Inflammatory macrophage (primary cell): ENCODE measurements at places on chromosomes 4 and X.

GRCh38 chr4:108411836-108412235 lies 208.5 kb upstream of the RPL34 start:
- no peak for DNase-seq

- DNase-seq = peak; percentile 92
These were observed at the start of gene COX7B for GRCh38 chrX:77899081-77899828. Gene COX7B (plus strand): TSS chrX:77899468. CDS start chrX:77899554, 86 bp downstream.

- no peak for DNase-seq
These were observed 79.1 kb upstream of the INPP4B start for GRCh38 chr4:142925161-142925560.

GRCh38 chr4:41104155-41104554 lies 110.2 kb downstream of the APBB2 start:
- DNase-seq = no peak

GRCh38 chrX:68659385-68659784 lies 11.9 kb downstream of the STARD8 start:
- DNase-seq = no peak

GRCh38 chrX:71910643-71910985 lies at the start of gene NHSL2:
Gene NHSL2 (plus strand): TSS chrX:71910845.
- no peak for DNase-seq

DNA sequence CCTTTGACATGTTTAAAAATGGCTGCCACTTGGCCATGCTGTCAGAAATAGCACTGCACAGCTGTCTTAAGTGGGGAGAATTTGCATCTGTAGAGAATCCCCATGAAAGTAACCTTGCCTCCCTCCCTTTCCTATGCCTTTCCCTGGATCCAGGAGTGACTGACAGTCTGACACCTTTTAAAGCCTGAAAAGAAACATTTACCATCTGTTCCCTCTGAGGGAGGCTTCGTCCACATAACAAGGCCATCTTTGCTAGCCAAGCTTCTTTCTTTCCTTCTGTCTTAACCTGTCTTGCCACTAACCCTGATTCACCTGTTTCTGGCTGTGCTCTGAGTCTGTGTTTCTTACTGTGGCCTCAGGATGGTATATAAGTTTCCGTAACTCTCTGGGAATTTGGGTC lies 21.3 kb upstream of the AADAT start:
- no peak for DNase-seq

- no peak for DNase-seq
These were observed 67.0 kb upstream of the CXCL13 start for GRCh38 chr4:77538574-77539157.
